ENCODE measurements at places on chromosomes 7 and 10. TPM values are rescaled to one million over a fixed set of nuclear protein-coding genes. Genes with fewer than 3 reads are reported as not detected.

- no peak for DNase-seq
- no peaks in the 10 kb centered on the region for H3K27me3 ChIP-seq
- no peaks in the 10 kb centered on the region for H3K4me1 ChIP-seq
Observed at GRCh38 chr10:1539216-1539615, 198.1 kb downstream of the ADARB2 start.

DNA sequence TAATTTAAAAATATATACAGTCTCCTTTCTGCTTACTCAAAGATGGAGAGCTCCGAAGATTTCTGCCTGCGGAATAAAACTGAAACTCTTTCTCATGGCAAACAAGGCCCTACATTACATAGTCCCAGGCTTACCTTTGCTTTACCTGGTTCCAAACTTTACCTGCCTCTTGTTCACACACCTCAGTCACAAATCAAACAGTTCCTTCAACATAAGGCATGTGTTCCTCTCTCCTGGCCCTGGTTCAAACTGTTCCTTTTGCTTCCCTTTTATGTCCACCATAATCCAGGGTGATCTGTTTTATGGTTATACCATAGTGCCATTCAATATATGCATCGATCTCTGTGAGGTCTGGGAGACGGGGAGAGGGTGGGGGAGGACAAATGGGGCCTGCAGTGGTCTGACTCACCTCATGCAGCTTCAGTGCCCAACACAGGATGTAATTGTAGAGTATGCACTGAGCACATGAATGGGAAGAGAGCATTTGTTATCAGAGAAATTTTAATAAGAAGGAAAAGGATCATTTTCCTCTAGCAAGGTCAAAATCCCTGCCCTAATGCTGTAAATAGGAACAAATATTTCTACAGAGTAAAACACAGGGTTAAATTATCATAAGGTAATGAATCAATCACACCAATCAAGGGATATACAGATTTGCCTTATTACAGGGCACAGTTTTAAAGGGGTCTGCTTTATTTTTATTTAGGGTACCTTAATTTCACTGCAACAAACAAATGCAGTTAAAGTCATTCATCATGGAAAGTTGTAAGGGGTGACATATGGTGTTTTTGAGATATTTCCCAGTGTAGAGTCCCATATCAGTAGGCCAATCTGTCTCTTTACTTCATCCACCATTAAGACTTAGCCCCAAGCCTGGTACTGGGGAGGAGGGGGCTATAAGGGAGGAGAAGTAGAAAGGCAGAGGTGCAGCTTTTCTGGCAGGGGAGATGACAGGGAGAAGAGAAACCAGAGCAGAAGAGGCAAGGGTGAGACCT is 88.8 kb upstream of the PDE1C start:
- H3K36me3 ChIP-seq = no peaks in the 10 kb centered on the region
- H3K4me1 ChIP-seq = peaks cover 66% of the 10 kb centered on the region
- no peak overlapping the region for H3K27ac ChIP-seq
- no peak overlapping the region for H3K4me3 ChIP-seq
- no peaks in the 10 kb centered on the region for H3K27me3 ChIP-seq

The AOAH gene
- polyA plus RNA-seq = not detected

The OR2A42 gene
- not detected for polyA plus RNA-seq

- DNase-seq = no peak
- peaks cover 19% of the 10 kb centered on the region for H3K4me1 ChIP-seq
- H3K27me3 ChIP-seq = no peaks in the 10 kb centered on the region
- H3K36me3 ChIP-seq = peaks cover 7% of the 10 kb centered on the region
Observed at GRCh38 chr10:4831091-4831490, 5.1 kb downstream of the AKR1E2 start.

The GHRHR gene
- not detected for polyA plus RNA-seq

The ELOVL3 gene
- polyA plus RNA-seq = 1.4 TPM

Data from GM23248 (cell line).